GM12892 (cell line): ENCODE measurements at places on chromosomes 7 and 10.
A peak's percentile ranks its signal among the peaks of the same experiment; 100 is the strongest.

GRCh38 chr7:38312821-38313220 is 39.4 kb upstream of the TARP start:
- no peak for DNase-seq

DNA sequence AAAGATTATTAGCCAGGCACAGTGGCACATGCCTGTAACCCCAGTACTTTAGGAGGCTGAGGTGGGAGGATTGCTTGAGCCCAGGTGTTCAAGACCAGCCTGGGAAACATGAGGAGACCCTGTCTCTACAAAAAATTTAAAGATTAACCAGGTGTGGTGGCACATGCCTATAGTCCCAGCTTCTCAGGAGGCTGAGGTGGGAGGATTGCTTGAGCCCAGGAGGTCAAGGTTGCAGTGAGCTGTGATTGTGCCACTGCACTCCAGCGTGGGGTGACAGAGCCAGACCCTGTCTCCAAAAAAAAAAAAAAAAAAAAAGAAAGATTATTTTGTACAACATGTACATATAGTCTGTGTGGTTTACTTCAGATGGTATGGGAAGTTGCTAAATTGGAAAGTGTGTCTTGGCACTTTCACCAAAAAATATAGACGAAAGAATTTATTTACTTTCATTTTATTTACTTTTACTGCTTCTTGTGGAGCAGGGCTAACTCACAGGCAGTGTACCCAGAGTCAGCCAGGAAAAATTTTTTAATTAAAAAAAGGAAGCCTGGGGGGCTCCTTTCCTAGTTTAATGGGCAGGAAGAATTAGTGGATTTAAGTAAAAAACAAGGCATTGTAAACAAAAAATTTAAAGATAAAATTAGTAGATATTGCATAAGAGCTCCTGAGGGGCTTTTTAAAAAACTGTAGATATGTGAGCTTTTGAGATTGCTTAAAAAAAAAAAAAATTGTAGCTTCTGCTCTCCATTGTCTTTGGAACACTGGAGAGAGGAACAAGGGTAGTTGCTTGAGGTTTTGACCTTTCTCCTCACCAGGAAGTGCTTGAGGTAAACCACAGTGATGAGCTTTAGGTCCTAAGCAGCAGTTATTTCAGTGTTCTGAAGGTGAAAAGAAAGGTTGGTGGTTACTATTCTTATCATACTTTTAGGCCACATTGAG is 44.6 kb upstream of the VDAC2 start:
- peak; percentile 32 for DNase-seq

DNA sequence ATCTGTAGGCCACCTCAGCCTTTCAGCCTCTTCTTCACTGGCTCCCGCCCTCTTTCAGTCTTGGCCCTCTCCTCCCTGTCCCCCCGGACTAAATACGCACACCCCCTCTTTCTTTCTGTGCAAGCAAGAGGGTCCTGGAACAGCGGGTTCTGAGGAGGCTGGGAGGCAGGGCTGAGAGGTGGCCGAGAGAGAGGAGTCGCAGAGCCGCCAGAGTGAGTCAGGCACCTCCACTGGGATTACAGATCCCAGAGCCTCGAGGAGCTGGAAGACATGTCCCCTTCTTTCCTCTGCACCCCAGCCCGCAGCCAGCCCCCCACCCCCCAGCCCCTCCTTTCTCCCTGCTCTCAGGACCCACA is 182 bp downstream of the CCDC136 start:
- no peak for DNase-seq

GRCh38 chr10:16809074-16809718 is 8.0 kb downstream of the RSU1 start:
- DNase-seq: peak; percentile 23

- DNase-seq: no peak
Observed at GRCh38 chr10:95319239-95319638, 28.4 kb upstream of the PDLIM1 start.

GRCh38 chr7:22931011-22931410 is 82.9 kb downstream of the HYCC1 start:
- no peak for DNase-seq

GRCh38 chr7:156158693-156159092 is 346.4 kb upstream of the SHH start:
- DNase-seq: no peak

GRCh38 chr7:128443831-128444600 is 11.7 kb upstream of the HILPDA start:
- DNase-seq: no peak
